ENCODE measurements at places on chromosomes 1 and 21.
A peak's percentile ranks its signal among the peaks of the same experiment; 100 is the strongest.

GRCh38 chr1:97482022-97482421 is 438.8 kb downstream of the DPYD start:
- DNase-seq: no peak

GRCh38 chr1:21495225-21495820 is 13.9 kb upstream of the ALPL start:
- DNase-seq: no peak

DNA sequence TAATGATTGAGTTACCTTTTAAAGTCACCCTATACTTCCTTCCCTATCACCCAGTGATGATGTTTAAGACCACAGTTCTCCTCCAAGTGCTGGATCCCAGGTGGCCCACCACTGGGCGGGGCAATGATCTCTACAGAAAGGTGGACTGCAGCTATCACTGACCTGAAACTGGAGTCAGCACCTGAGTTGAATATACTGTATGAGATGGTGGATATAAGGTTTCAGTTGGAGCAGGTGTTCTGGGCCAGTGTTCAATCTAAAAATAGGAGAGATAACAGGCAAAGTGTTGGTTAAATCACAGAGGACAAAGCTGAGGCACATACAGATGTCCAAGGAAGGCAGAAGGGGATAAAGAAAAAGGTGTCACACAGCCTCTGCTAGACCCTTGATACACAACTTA is 96.6 kb downstream of the SIPA1L2 start:
- DNase-seq: no peak

GRCh38 chr1:228347181-228347580 is 59.5 kb downstream of the TRIM11 start:
- no peak for DNase-seq

GRCh38 chr1:31617218-31617915 is at the start of gene HCRTR1:
TSS of gene HCRTR1 (plus strand) at chr1:31617689. CDS start at chr1:31619193, 1,504 bp downstream.
- no peak for DNase-seq

GRCh38 chr1:164631751-164632150 is 72.8 kb downstream of the PBX1 start:
- DNase-seq: no peak

GRCh38 chr21:15236111-15236510 is 171.3 kb upstream of the NRIP1 start:
- DNase-seq: no peak

DNA sequence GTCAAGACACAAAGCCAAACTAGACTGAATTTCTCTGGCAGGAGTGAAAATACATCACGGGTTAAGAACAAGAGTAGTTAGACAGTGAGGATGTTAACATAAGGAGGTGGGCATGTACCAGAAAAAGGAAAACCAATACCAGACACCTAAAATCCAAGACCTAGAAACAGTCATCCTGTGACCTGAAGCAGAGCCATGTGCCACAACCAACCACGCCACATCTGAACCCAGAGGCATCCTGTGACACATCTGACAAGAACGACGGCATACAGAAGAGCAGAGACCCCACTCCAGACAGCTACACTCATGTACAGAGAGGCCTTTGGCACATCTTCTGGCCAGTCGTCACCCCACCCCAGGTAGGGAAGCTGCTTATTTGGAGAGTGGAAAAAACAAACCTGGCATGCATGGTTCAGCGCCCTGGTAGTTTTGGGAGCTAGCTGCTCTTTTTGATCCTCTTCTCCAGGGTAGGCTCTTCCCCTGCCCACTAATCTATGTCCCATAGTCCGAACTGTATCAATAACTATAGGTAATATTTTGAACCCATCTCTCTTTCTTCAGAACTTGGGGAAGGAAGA is 72.1 kb downstream of the SLC45A1 start:
- peak; percentile 3 for DNase-seq

GRCh38 chr1:38908821-38909220 is 27.4 kb upstream of the GJA9 start:
- DNase-seq: no peak

DNA sequence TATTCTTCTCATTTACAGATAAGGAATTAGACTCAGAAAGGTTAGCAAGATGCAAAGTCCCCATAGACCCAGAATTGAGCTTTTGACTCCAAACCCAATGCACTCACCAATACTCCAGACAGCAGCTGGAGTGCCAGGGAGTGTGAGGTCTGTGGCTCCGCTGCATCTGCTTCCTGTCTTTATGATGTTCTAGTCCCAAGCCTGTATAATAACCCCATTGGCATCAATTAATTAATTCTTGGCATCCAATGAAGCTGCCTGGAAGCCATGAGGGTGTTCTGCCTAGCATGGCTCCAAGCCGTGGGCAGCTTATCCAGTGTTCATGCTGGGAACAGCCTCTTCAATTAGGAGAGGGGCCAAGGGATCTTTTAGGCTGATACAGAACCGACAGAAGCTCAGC is 188.7 kb downstream of the GIPC2 start:
- DNase-seq: no peak

DNA sequence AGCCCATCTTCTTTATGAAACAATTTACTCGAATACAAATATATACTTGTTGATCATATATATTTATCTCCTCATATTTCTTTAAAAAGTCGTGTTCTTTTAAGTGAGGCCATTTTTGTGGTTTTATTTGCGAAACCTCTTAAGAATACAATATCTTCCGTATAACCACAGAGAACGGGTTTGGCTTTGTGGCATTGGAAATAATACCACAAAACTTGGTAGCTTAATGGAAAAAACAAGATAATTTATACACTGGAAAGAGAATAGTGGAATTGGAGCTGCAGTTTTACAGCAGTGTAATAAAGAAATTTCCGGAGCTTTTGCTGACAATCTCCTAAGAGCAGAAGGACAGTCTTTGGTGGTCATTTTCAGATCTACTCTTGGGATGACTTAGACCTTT is 29.4 kb downstream of the PTGFR start:
- no peak for DNase-seq

DNA sequence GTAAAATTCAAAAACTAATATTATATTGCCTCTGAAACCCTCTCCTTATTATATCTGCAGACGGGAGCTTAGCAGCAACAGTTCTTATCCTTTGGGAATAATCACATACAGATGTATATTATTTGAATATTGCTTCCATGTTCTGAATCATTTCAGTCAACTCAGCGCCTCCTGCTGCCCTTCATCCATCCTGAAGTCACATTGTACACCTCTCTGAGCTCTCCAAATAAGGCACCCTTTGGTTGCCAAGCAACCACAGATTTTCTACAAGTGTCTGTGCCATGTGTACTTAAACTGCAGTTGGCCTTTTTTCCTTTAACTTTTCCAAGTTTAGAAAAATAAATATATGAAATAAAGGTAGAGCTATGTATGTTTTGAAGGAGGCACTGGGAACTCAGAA is 384.3 kb downstream of the LRRIQ3 start:
- DNase-seq: no peak

DNA sequence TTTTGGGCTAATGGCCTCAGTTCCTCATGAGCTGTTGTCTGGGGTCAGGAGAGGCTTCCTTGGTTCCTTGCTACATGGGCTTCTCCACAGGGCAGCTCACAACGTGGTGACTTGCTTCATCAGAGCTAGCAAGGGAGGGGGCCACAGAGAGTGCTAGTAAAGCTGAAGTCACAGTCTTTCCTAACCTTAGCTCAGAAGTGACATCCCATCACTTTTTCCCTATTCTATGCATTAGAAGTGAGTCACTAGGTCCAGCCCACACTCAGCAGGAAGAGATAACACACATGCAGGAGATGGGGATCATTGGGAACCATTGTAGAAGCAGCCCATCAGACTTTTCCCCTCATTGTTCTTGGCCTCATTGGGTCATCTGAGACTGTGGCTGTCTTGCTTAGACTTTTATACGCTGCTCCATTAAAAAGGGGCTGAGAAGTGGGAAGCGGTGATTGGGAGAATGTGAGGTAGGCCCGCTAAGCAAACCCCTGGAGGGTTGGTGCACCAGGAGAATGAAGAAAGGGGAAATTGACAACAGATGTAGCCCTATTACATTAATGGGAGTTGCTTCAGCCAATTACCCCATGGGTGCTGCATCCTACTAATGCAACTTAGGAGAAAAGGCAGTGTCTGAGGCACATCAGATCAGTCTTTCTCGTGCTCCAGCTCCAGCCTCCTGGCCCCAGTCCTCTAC is 22.1 kb upstream of the IGSF21 start:
- no peak for DNase-seq

DNA sequence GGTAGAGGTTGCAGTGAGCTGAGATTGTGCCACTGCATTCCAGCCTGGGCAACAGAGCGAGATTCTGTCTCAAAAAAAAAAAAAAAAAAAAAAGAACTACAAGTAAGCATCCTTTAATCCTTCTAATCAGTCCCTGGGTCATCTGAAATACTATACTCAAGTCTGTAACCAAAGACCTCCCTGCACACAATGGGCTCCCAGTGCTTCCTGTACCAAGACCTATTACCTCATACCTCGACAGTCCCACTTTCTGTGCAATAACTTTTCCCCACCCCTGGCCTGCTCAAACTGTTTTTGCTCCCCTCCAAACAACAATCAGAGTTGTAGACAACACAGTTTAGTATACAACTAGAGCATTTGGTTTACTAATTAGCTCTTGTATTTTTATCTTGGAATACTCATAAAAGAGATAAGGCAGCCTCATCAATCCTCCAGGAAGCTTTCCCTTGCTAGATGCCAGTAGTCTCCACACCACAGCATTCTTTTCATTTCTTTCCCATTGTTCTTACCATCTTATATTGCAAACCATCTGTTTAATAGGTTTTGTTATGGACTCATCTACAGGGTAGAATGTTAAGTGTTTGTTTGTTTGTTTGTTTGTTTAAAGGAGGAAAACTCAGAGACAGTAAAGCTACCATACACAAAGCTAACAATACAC is 19.2 kb upstream of the RLF start:
- no peak for DNase-seq

DNA sequence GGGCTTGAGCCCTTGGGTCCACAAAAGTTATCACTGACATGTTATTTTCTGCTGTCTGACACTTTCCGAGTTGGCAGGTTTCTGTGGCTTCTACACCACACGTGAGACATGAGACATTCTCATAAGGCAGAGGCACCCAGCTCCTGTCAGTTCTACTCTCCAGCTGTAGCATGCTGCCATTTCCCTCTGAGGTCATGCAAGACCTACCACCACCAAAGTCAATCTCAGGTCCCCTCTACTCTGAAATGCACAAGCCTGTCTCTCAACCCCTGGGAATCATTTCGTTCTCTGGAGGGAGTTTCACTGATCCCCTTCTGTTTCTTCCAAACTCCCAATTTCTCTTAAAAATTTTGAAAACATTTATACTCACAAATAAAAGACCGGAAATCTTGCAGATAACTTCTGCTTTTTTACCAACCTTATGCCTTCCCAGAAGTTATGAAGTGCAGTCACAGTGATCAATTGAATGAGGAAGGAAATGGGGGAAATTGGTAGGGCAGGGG is 39.5 kb upstream of the CR2 start:
- DNase-seq: no peak

- DNase-seq: no peak
Measured at GRCh38 chr21:33561373-33561772, 18.5 kb downstream of the SON start.

DNA sequence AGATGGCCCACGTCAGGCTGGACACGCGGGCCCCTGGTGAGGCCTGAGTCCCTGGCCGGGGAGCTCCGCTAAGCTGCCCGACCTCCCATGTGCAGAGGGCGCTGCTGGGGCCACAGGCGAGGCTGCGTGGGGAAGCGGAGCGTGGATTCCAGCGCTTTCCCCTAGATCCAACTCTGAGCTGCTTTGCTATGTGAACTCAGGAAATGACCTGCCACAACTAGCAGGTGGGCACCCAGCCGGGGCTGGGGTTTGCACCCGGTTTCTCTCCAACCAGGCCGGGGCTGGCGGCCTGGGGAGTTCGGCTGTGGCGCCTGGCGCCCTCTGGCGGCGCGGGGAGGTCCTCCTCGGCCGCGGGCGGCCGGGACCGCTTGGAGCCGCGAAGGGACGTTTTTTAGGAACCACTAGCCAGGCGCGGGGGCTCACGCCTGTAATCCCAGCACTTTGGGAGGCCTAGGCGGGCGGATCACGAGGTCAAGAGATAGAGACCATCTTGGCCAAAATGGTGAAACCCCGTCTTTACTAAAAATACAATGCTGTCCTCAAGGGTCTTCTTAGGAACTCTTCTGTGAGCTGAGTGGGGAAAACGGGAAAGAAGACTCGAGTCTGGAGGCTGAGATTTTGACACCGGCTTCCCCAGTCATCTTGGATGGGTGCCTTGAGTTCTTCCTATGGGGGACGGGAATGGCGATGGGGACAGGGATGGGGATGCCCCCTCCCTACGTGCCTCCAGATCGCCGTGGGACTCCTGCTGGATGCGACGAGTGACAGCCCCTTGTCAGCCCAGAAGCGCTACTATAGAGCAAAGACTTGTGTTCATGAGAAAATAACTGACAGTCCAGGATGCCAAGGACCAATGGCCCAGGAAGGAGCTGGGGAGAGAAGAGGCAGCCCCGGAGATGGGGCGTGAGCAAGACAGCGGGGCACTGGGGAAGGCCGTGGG is 12.6 kb downstream of the PYCR2 start:
- DNase-seq: peak; percentile 61

DNA sequence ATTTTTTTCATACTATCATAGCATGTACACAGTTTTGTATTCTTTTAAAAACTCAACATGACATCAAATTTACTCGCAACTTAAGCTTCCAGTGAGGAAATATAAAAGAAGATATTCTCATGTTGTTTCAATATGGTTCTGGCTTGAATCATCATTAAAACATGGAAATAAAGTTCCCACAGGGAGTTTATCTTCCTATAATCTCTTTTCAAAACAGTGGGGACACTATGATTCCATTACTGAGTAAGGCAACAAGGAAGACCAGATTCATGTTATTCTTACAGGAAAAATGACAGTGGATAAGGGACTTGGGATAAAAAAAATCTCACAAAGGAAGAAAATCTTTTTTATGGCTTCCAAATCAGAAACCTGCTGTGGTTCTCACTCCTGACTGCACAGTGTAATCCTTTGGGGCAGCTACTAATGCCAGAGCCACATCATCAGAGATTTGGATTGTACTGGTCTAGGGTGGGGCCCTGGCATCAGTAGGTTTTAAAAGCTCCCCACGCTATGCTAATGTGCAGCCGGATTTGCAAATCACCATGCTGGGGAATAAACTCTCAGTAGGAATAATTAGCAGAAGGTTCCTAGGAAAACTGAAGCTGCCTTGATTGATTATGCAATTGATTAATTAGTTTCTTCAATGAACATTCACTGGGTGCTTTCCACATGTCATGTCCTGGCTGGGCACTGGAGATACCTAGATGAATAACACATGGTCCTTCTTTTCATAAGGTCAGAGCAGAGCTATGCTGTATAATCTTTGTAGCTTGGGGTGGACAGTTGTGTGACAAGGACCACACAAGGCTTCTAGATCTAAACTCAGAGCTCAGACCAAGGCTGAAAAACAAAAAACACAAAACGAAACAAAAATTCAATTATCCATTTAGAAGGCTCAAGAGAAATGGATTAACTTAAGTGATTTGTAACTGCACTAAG is 71.1 kb upstream of the C8B start:
- no peak for DNase-seq

DNA sequence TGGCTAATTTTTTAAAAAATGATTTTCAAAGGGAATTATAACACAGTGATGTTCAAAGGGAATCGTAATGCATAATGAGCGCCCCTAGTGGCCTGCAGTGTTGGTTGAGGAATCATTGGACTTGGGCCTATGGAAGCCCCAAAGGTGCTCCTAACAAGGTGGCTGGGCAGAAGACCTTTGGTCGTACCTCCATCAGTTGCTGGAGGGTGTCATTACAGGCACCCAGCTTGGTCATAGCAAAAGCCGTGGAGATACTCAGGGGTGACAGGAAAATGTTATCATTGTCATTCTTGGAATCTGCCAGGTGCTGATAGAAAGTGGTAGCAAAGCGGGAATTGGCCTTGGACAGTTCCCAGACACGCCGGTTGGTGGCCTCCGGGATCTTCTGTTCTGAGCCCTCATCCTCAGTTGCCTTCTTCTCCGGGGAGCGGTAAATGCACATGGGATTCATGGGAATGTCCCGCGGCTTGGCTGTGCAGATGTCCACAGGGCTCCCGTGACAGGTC is 2.7 kb downstream of the SERPINC1 start:
- DNase-seq: no peak

Data from stimulated activated naive CD4-positive, alpha-beta T cell (primary cell).